ENCODE measurements at places on chromosomes 4 and X.

DNA sequence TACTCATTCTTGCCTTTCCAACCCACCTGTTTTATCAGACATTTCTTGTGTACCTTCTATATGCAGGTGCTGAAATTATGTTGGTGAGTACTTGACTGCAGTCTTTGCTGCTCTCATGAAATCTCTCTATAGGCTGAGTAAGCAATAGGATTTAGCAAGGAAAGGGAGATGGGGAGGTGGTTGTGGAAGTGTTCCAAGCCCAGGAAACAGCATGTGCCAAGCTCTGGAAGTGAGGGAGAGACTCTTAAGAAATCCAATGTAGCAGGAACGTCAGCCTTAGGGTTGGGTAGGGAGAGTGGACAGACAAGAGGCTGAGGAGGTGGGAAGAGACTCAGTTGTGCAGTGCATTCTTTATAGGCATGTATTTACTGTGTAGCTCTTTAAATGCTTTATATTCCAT is 5.6 kb downstream of the SEPTIN11 start:
- no peak for DNase-seq

GRCh38 chr4:143437937-143438336 is 75.6 kb upstream of the SMARCA5 start:
- DNase-seq, result peak; percentile 1

- peak; percentile 11 for DNase-seq
These were observed 305.5 kb upstream of the TACR3 start for GRCh38 chr4:104025251-104025650.

- DNase-seq, result no peak
These were observed 148.7 kb upstream of the TBC1D9 start for GRCh38 chr4:140904904-140905303.

DNA sequence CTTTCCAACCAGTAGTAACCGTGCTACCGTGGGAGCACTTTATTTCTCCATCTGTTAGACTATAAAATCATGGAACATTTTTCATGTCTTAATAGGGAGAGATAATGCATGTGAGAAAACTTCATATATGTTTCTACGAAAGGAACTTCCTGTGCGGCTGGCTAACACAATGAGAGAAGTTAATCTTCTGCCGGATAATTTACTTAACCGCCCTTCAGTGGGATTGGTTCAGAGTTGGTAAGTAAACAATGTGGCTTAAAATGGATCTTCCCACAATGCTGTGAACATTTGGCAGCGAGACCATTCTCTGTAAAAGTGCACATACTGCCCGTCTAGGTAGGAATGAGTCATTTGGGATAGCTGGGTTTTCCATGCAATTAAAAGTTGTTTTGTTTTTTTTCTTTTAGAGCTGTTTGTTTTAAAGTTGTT is 29.6 kb downstream of the PDK3 start:
- DNase-seq, result no peak

GRCh38 chrX:70434914-70435586 is 9.6 kb upstream of the DLG3 start:
- no peak for DNase-seq

GRCh38 chrX:69948276-69948797 is 101.4 kb downstream of the AWAT2 start:
- DNase-seq, result no peak

GRCh38 chr4:8301851-8302730 is 32.5 kb downstream of the HTRA3 start:
- DNase-seq, result no peak

GRCh38 chr4:146959692-146960091 is 14.0 kb upstream of the TTC29 start:
- no peak for DNase-seq

GRCh38 chr4:4637710-4638109 is 95.9 kb upstream of the STX18 start:
- DNase-seq, result no peak

- DNase-seq, result no peak
These were observed 97.5 kb downstream of the ANK2 start for GRCh38 chr4:113146876-113147358.

DNA sequence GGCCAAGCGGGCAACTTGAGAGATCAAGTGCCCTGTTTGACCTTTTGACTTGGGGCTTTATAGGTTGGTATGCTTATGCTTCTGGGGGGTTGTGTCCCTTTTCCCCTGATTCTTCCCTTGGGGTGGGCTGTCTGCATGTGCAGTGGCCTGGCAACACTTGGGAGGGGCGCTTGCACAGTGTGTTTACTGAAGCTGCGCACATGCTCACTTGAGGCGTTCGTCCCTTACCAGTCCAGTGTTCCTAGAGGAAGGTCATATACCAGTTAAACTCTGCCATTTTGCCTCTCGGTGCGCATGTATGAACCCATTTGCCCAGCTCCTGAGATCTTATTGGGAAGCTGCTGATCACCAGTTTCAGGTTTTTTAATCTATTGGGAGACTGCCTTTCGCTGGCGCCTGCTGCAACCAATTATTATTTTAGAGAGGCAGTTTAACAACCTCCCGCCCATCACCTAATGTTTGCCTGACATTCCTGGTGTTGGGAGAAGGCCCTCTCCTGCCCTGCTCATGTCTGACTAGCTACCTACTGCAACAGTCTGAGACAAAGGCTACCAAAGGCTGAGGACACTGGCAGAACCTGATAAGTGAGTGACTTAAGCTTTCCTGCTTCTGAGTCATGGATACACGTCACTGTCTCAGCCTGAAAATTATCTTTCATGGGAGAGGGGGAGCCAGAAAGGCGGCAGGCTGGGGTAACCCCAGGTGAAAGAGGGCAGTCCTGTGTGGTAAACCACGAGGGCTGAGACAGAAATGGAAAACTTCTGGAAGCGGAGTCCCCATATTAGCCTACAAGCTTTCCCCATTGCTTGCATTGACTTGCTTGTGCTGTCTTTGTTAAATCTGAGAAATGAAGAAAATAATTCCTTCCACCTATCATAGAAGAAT is 97.6 kb downstream of the CPE start:
- DNase-seq, result no peak

DNA sequence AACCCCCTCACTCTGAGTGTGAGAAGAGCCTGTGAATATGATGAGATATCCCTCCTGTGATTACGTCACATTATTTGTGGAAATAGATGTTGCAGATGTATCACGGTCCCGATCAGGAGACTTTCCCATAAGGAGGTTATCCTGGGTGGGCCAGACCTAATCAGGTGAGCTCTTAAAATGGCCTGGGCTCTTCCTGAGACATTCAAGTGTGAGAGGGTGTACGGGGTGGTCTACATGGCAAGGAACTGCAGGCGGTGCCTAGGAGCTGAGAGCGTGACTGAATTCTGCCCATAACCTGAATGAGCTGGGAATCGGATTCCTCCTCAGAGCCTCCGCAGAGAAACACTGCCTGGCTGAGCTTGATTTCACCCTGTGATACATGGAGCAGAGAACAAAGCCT is 12.9 kb upstream of the CENPVL1 start:
- DNase-seq, result no peak

DNA sequence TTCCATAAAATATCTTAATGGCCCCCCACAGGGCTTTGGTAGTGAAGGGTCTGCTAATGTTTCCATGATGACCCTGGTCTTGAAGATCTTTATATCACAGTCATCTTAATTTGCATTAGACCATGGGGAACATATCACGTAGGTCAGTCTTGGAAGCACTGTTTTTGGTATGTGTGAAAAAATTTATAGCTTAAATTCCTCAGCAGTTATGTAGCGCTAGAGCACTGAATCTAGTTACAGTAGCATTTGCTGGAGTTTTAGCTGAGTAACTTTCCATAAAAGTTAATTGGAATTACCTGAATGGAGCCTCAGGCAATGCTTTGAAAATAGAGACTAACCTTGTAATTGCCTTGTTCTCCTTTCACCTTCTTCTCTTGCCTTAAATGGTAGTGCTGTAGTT is 648.8 kb downstream of the IQCM start:
- no peak for DNase-seq

DNA sequence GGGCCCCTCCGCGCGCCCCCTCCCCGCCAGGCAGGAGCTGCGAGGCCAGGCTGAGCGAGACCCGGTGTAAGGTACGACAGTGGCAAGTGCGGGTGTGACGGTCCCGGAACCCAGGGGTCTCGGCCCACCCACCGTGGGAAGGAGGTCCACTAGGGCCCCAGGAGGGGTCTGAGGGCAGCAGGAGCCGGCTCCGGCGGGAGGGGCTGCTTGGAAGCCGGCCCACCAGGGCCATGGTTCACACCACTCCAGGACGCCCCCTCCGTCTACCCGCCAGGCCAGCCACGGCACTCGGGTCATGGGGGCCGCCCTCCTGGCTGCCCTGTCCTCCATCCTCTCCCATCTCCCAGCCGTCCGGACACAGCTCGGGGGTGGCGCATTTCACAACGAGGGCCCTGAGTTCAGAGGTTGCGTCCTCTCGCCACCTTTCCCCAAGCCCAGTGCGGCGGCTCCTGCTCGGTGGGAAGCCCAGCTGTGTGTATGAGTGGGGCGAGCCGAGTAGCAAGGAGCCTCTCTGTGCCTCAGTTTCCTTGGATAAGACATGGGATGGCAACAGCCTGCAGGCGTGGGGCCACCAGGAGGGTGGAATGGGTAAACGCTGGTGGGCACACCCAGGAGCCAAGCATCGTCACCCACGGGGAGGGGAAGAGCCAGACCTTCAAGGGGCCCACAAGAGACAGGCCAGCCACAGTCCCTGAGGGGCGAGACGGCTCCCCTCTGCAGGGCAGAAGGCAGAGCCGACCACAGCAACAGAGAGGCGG is 81.3 kb downstream of the FAM53A start:
- DNase-seq, result no peak

- no peak for DNase-seq
These were observed 435.5 kb downstream of the GABRG1 start for GRCh38 chr4:45688341-45688740.

DNA sequence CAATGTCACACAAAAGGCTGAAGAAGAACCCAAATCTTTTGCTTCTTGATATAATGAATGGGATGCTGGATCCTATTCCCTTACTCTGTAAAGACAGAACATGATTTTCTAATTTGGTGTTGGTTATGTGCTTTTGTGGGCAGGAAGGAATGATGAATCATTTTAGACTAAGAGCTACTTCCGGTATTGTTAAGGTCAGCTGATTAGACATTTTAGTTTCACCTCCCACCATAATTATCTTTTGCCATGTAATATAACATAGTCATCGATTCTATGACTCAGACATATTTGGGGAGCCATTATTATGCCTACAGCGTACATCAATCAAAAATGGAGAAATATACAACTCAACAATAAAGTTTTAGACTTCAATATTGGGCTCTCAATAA is 265.3 kb downstream of the ZNF674 start:
- DNase-seq, result no peak

GRCh38 chr4:139943277-139943676 is 210.7 kb downstream of the MAML3 start:
- no peak for DNase-seq

DNA sequence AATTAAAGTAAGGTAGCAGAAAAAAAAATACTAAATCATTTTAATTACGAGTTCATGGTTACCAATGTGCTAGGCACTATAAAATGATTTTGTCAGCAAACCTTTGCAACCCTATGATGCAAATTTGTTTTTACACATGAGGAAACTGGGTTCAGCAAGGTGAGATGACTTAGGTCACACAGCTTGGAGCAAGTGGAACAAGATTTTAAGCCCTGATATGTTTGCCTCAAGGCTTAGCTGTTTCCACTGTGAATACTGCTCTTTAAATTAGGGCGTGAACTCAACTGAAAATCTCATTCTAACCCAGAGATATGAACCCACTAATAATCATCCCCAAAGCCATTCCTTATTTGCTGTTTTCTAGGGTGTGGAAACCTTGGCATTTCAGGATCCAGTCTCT is 86.3 kb downstream of the CEP44 start:
- no peak for DNase-seq

GRCh38 chrX:12441381-12442128 is 303.3 kb downstream of the FRMPD4 start:
- no peak for DNase-seq

DNA sequence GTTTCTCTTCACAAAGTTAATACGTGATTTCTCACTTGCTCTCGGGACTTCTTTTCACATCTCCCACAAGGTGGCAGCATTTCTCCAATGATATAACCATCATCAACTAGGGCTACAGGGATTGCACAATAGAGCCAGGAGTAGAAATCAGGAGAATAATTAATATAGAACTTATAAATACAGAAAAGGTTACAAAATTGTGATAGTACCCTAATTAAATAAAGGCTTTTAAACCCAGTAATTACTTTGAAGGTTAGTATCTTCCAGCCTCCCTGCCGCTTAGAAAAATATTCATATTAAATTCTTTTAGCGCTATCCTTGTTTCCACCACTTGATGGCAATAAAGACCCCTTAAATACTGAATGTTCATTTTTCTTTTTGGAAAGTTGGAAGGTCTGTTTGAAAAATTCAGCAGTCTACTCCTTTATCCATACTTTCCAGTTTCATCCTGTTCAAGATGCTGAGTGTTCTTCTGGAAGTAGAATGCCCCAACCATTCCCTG is 65.8 kb downstream of the RASGEF1B start:
- peak; percentile 10 for DNase-seq

DNA sequence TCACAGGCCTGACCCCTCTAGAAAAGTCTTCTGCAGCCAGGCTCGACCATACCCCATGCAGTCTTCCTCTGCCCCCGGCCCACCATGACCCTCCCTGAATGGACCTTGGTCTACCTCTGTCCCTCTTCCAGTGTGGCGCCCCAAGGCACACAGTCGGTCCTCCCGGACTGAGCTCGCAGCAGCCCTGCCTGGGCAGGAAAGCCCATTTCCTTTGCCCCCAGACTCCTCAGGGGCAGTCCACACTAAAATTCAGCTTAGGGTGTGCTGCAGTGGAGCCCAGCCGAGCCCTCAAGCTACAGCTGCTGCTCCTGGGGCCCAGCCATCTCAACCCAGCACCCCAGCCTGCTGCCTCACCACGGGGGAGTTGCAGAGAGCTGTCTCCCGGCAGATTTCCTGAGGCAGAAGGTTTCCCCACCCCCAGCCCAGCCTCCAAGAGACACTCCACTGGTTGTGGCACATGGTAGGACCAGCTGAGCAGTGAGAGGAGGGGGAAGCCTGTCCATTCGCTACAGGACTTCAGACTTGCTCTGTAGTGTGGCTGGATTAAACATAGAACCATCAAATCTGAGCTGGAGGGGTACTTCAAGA is 37.5 kb upstream of the IQSEC2 start:
- DNase-seq, result no peak

DNA sequence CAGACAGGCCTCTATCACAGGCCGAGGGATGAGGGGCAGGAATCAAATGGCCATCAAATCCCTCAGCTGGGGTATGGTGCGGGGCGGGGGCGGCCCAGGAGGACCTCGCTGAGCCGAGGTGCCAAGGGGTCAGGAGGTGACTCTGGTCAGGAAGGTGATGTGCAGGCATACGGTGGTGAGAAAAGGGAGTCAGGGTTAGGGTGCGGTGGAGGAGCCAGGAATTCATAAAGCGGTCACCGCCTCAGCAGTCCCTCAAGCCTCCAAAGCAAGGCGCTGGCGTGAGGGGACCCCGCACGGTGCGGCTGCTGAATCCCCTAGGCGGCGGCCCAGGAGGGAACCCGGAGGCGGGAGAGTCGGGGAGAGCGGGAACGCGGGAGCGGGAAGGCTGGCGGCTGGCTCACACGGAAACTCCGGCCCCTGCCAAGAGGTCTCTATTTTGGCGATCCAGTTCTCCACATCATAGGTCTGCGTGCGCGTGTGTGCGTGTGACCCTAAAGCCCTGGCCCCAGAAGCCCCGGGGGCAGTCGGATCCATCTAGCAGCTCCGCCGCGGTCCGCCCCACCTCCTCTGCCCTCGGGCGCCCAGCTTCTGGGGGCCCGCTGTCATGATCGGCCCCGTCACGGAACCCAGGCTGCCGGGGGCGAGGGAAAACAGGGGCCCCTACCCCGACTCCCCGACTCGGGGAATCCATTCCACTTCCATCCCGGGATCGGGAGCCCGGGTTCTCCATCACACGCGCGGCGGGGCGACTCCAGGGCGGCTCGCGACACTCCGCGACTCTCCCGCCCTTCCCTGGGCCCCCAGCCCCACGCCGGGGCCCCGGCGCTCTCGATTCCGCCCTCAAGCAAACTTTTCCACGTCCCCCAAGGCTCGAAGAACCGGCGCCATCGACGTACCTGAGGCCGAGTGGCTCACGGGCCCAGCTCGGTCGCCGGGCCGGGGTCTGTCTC is 593 bp downstream of the ELF4 start:
- no peak for DNase-seq

Data from NCI-H524 treated with DMSO at 0.1 percent for 48 hours (cell line).